GM23248 (cell line): ENCODE measurements at places on chromosomes 4 and X. TPM values are rescaled to one million over a fixed set of nuclear protein-coding genes. Genes with fewer than 3 reads are reported as not detected.

The EPGN gene
- 0.86 TPM in 1 of 2 replicates, not detected in the other for total RNA-seq

The ZNF630 gene
- total RNA-seq = 0.22 and 0.25 TPM in 2 replicates

The NWD2 gene
- not detected in 2 replicates for total RNA-seq

The MAGED2 gene
- 251 and 253 TPM in 2 replicates for total RNA-seq

The MMGT1 gene
- total RNA-seq = 28.6 and 30.6 TPM in 2 replicates

The ETDB gene
- total RNA-seq = not detected in 2 replicates

The NXF2B gene
- total RNA-seq = not detected in 2 replicates

The PHKA1 gene
- 1.6 and 2.5 TPM in 2 replicates for total RNA-seq

The SLC9A7 gene
- total RNA-seq = 48.3 and 52.9 TPM in 2 replicates

The WAS gene
- total RNA-seq = not detected in 2 replicates

The ERVMER34-1 gene
- total RNA-seq = not detected in 2 replicates

The TCEANC gene
- 2.2 and 4.3 TPM in 2 replicates for total RNA-seq

The TMEM164 gene
- total RNA-seq = 4.4 and 9.1 TPM in 2 replicates

The DKK2 gene
- 4.3 and 8.2 TPM in 2 replicates for total RNA-seq

The SPATA18 gene
- total RNA-seq = 14.3 and 22.9 TPM in 2 replicates

The RP2 gene
- 19.7 and 23.5 TPM in 2 replicates for total RNA-seq

The RADX gene
- 1.3 and 2.1 TPM in 2 replicates for total RNA-seq

The EXOSC9 gene
- 44.1 and 48.4 TPM in 2 replicates for total RNA-seq

The ZFYVE28 gene
- total RNA-seq = 8.9 and 9.6 TPM in 2 replicates

The SMPX gene
- not detected in 2 replicates for total RNA-seq

The TMPRSS11D gene
- not detected in 2 replicates for total RNA-seq

The HS3ST1 gene
- total RNA-seq = not detected in 2 replicates

The TLR10 gene
- total RNA-seq = not detected in 2 replicates

The PRPS2 gene
- total RNA-seq = 20.1 and 22.5 TPM in 2 replicates

The PAK3 gene
- total RNA-seq = not detected in 2 replicates

The F8A2 gene
- not detected in 2 replicates for total RNA-seq

The TLR8 gene
- total RNA-seq = not detected in 2 replicates

The AKAP4 gene
- total RNA-seq = not detected in 2 replicates
